ENCODE measurements at places on chromosomes 1 and 21.

DNA sequence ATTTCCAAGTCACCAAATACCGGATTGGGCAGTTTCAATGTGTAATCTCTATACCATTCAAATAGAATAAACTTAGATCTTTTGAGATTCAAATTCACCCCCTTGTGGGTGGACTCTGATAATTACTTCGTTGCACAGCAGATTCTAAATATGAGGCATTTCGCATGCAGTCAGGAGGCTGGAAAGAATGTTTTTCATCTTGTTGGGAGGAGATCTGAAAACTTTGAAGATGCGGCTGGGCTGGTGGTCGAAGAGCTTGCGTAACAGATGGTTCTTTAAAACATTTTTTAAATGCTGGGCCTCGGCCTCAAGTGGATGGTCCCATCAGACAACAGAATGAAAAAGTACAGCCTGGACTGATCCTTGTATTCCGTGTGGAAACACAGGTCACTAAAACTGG lies 10.4 kb downstream of the NR5A2 start:
- no peak for DNase-seq

DNA sequence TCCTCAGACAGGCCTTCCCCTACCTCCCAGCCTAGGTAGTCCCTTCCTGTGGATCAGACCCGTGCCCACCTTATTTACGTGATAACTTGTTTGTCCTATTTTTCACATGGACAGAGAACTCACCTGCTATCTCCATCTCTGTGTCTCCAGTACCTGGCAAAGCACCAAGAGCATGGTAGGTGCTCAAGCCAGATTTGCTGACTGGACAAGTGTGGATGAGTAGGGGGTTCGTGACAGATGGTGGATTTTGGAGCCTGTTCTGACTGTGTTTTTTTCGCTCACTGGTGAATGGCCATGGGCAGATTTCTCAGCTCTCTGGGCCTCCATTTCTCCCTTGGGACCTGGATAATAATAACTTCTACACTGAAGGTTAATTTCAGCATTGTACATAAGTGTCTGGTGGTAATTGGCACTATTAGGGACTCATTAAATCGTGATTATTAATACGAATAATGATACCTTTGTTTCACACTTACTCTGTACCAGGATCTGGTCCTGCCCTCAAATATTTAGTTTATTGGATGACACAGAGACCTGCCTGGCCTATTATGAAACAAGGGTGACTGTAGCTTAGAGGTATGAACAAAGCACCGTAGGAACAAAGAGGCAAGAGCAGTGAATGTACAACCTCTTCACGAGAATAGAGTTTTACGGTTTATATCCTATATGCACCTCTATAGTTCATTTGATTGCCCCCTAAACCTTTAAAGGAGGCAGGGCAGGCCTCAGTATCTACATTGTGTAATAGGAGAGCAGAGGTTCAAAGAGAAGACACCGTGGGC lies 24.5 kb upstream of the SLC26A9 start:
- DNase-seq: no peak

DNA sequence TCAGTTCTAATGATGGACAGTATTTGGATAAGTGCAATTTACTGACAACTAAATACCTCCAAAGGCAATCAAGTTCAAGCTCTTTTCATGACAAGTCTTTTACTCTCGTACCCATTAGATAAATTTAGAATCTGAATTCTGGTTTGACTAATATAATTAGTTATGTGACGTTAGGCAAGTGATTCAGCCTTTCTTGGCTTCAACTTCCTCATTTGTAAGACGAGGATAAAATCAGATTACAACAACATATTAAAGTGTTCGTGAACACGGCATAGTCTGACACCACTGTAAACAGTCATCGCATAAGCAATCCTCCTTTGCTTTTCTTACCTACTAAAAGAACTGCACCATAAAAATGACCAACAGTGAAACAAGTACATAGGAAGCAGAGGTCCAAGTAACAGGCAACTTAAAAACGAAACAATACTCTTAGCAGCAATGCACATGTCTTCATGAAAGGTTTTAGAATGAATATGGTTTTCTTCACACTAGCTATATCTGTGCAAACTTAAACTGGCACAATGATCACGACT lies 25.7 kb downstream of the COA6 start:
- no peak for DNase-seq

GRCh38 chr21:44853601-44854390 lies 19.7 kb downstream of the PTTG1IP start:
- no peak for DNase-seq

GRCh38 chr1:202156590-202156989 lies 3.8 kb downstream of the PTPN7 start:
- DNase-seq: no peak

GRCh38 chr1:14372526-14372925 lies 226.0 kb upstream of the KAZN start:
- DNase-seq: no peak

DNA sequence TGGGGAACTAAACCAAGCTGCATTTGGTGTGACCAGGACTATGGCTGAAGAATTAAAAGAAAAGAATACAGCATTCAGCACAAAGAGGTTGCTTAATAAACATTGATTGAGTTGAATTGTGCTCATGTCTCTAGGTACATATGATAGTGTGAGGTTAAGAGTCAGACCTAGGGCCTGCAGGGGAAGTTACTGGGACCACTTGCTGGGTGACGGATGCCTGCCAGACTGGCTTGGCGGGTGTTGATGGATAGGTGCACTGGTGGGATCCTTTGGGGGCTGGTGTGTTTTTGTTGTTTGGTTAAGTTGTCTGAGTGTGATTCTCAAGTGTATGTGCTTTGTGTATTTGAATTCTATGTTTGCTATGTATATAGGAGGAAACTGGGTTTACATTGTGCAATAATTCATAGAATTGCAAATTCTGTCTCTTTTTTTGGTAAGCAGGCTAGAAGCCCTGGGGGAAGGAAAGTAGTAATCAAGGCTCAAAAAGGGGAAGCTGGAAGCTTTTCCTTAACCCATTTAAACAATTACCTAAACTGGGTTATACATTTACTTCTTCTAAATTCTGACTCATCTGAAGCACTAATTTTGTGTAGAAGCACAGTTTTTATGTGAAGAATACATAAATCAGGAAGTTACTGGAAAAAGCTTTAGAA lies 1.8 kb downstream of the CD101 start:
- no peak for DNase-seq

Measured in hypothalamus (tissue), 51 donors.